ENCODE measurements at places on chromosomes 12 and 14. TPM values are rescaled to one million over a fixed set of nuclear protein-coding genes. Genes with fewer than 3 reads are reported as not detected.

- DNase-seq, result peak; percentile 19
Measured at GRCh38 chr12:113359939-113360748, 1.8 kb downstream of the PLBD2 start.

DNA sequence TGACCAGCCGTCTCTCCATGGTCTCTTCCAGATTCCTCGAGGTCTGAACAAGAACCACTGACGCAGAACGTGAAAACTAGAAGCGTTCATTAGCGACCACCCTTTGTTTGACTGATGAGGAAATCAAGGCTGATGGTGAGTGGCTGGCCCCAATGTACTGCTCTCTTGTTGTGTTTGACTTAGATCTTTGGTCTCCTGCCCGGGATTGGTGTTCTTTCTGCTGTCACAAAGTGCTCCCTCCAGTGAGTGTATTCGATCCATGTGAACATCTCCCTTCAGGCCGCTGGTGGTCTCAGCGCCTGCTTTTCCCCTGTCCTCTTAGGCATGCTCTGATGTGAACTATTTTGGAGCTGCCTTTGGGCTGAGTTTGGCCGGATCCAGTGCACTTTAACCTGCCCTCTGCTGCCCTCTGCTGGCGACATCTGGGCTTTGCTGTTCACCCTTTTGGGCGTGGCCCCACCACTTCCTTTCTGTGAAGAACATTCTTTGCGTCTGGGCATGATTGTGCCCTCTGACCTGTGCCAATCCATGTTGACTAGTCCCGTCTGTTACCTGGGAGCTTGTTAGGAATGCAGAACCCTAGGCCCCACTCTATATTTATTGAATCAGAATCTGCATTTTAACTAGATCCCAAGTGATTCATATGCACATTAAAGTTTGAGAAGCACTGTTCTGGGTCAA, 279.1 kb downstream of the TTC6 start:
- DNase-seq, result peak; percentile 92

- no peak for DNase-seq
Measured at GRCh38 chr14:103712633-103713247, 2.5 kb downstream of the XRCC3 start.

GRCh38 chr14:57375156-57375555, 15.2 kb upstream of the NAA30 start:
- no peak for DNase-seq

DNA sequence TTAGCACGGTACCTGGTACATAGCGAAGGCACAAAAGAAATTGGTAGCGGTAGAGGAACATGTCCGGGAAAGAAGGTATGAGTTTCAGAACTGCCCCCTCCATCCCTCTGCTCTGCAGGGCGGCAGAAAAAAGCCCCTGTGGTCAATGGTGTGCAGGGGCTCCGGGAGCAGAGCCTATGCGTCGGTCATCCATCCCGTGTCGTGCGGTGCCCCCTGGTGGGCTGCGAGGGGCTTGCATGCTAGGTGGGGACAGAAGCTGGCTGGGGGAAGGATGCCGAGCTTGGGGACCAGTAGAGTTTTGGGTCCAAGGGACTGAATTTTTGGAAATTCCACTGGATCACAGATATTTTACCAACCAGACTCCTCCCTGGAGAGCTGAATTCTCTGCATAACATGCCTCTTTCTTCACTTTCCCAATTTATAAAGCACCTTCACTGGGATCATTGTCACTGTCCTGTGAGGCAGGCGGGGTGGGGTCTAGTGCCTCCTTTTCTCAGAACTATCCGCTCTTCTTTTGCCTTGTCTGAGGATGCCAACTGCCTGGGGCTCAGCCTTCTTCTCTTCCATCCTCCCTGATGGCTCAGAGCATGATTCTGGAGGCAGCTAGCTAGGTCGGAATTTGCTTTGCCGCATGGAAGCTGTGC, 148.7 kb downstream of the SMOC1 start:
- peak; percentile 72 for DNase-seq

- DNase-seq, result peak; percentile 59
Measured at GRCh38 chr12:127964717-127965116, 302.3 kb upstream of the TMEM132C start.

DNA sequence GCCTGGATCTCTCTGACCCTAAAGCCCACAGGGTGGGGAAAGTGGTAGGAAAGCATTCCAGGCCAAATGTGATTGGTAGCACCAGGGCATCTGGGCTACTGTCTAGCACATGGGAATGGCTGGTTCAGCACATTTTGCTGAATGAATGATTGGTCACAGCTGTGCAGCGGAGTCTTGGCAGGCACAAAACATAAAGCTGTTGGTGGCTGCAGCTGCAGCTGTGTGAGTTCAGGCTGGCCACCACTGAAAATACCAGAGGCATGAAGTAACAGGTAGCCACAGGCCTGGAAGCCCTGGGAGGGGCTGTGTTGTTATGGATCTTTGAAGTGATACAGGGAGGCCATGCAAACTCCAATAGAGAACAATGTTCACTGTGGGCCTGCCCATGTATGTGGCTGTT, 72.7 kb downstream of the MYRFL start:
- peak; percentile 64 for DNase-seq

DNA sequence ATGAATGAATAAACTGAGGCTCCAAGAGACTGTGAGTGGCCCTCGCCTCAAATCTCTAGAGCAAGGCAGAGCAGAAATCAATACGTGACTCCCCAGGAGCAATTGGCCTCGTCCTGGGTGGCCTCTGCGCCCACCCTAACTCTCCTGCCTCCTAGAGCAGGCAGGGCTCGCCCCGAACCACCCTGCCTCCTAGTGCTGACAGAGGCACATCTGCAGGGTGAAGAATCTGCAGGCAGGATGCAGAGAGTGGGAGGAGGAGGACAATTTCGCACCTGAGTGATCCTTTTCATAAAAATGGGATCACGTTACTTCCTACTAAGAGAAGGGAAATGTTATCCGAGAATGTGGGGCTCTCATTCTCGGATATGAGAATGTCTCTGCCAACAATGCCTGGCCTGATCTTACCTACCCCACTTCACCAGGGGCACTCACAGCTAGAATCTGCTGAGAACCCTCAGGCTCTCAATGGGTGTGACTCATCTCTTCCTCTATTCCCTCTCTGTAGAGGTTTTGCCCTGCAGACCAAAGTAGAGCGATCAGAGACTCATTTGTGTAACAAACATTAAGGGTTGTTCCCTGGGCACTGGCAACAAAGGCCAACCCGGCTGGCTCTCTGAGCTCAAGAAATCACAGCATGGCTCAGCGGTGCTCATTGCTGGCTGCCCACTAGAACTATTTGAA, 61.7 kb upstream of the BCL2L14 start:
- DNase-seq, result peak; percentile 88

DNA sequence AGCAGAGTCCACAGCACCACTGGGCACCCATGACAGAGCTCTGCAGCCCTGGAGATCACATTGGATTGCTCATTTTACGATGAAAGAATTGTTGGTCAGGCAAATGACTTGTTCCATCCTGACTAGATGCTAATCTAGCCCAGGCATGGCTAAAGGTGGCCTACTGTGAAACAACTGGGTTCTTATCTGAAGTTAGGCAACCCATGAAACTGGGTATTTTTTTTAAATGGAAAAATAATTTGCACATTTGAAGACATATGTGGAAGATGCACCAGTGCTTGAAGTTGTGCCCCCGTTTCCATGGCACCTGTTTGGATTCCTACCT, 8.3 kb downstream of the PYGL start:
- no peak for DNase-seq

- no peak for DNase-seq
Measured at GRCh38 chr12:113504917-113505316, 33.2 kb upstream of the LHX5 start.

DNA sequence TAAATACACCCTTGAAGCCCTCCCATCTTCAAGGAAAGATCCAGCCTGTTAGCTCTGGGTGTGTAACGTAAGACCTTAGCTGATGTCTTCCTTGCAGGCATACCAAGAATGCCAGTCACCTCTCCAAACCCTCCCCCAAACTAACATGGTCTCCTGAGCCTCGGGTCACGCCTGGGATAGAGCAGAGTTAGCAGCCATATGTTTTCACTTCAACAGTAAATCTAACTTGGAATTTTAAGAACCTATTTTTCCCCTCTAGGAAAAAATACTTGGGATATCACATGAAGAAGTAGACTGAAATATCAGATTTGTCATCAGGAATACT, 27.9 kb downstream of the BCL2L14 start:
- no peak for DNase-seq

- DNase-seq, result no peak
Measured at GRCh38 chr12:23556661-23557060, 392.8 kb downstream of the SOX5 start.

DNA sequence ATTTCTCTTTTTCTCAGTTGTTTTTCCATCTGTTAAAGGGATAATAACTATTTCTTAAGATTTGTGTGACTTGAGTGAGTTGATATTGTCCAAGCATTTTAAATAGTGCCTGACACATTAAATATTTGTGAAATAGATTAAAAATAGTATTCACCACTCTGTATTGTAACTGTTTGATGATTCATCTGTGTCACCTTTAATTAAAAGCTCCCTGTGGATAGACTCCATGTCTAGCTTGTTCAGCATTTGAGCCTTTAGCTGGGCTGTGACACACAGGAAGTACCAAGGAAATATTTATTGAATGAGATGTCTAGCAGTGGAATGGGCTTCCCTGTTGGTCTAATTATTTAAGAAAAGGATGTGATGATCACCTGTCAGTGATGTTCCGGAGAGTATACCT, 1.8 kb upstream of the GLIPR1L2 start:
- peak; percentile 72 for DNase-seq

DNA sequence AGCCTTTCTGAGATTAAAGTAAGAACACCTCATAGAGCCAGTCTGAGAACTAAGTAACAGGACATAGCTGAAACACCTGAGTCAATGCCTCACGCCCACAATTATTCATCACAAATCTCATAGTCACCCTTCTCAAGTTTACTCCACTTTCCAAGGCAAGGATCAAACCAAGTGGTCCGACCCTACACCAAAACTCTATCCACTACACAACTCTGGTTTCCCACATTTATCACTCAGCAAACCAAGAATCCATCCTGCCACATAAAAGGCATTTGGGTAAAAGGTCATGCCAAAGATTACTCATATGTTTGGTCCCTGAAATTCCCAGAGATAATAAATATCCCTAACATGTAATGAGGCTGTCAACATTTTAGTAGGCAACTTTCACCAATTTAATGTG, 144.1 kb downstream of the RPAP3 start:
- peak; percentile 52 for DNase-seq

DNA sequence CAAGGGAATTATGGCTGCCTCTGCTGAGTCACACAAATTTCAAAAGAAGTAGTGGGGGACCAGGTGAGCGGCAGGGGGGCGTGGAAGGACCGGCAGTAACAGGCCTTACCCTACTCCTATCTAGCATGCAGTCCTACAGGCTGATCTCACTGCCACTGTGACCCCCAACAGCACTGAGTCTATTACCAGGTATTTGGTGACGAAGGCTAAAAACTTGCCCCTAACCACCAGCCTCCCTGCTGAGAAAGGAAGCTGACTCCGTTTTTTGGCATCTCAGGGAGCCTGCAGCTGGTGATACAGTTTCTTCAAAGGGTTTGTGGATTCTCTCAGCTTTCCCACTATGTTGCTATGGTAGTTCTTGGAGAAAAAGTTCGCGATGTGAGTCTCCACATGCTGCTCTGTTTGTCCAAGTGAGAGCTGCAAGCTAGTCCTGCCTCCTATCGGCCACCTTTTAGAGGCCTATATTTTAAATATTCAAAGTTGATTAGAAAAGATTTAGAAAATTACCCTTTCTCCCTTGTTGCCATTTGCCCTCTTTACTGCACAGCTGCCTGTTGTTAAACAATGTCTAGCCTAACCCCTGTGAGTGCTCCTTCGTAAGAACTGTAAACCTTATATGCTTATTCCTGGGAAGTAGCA, 57.1 kb upstream of the SLCO1B1 start:
- peak; percentile 32 for DNase-seq

- DNase-seq, result no peak
Measured at GRCh38 chr12:14643251-14643650, 53.1 kb downstream of the GUCY2C start.

- no peak for DNase-seq
Measured at GRCh38 chr12:96041181-96041580, 5.8 kb upstream of the LTA4H start.

- no peak for DNase-seq
Measured at GRCh38 chr12:24116548-24116947, 167.1 kb upstream of the SOX5 start.

GRCh38 chr12:67942724-67943123, 46.5 kb upstream of the IFNG-AS1 start:
- DNase-seq, result no peak

GRCh38 chr12:129028844-129029243, 175.6 kb downstream of the GLT1D1 start:
- no peak for DNase-seq

DNA sequence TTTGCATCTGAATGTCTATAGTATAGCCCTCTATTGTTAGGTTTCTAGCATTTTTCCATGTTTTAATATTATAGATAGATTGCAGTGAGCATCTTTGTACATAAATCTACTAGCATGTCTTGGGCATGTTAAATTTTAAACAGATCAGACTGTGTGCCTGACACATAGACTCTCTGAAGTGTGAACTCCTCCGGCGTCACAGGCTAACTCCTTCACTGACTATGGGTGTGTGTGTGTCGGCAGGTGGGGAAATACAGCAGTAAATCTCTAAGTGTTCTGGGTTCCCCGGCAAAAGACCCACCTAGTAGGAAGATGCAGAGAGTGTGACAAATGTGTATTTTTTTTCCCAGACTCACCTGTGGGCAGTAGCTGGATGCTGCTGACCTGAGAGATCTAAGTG, 2.3 kb downstream of the VWF start:
- DNase-seq, result no peak

The KLRB1 gene
- not detected for total RNA-seq

The BHLHE41 gene
- total RNA-seq, result 81.0 TPM

The FKBP4 gene
- total RNA-seq, result 188 TPM

The SART3 gene
- total RNA-seq, result 165 TPM

The B3GNT4 gene
- total RNA-seq, result 4.0 TPM

The USP44 gene
- not detected for total RNA-seq

The RNASE7 gene
- total RNA-seq, result not detected
